ENCODE measurements at places on chromosomes 4 and X.

- DNase-seq, result no peak
Observed at GRCh38 chr4:102524691-102525090, 23.5 kb downstream of the NFKB1 start.

DNA sequence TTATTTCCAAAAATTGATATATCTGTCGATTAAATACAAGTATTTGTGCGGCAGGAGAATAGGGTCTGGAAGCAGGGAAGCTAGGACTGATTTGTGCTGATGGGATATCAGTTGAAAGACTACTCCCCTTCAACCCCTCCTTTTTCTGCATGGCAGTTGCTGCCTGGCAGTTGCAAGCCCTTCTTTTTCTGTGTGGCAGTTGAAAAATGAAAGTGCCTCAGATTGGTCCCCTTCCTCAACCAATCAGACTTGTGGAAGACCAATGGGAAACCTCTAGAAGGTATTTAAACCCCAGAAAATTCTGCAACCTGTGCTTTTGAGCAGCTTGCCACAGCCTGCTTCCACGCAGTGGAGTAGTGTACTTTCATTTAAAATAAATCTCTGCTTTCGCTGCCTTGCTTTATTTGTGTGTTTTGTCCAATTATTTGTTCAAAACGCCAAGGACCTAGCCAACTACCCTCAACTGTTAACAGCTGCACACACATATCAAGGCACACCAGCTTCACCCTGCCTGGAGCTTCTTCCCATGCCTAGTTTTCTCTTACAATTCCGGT lies 1.5 kb upstream of the TMA16 start:
- DNase-seq, result peak; percentile 43

DNA sequence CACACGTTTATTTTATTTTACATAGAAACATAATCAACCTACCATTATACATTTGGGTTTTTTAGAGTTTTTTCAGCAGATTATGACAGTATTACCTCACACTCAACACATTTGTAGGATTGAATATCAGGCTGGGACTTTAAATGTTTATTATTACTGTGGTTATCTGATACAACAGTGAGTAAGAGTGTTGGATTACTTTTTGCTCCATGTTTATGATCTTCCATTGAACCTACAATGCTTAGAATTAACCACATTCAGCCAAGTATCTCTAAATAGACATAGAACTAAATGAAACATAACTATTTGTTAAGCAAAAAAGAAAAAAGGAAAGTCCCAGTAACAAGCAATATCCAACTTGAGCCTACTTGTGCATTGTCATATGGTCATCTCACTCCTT lies 607.4 kb upstream of the PITX2 start:
- no peak for DNase-seq

GRCh38 chr4:23039818-23040217 lies 347.1 kb downstream of the GBA3 start:
- DNase-seq, result no peak

DNA sequence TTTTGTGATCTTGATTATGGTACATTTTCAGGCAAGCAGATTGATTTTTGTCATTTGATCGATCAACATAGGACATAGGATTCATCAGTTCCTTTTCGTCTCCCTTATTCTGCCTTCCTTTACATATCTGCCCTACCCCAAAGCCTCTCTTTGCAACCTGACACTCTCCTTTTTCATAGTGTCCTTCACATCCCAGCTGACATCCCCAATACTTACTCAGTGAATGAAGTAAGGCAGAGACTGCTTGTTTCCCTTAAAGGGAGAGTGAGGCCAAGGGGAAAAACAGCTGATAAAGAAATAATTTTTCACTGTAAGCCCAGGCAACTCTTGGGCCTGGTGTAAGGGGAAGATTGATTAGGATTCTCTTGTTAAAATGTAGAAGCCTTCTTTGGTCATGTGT lies 69.8 kb downstream of the GBA3 start:
- no peak for DNase-seq

- no peak for DNase-seq
Observed at GRCh38 chr4:111115881-111116280, 493.0 kb upstream of the PITX2 start.

Data from NB4 (cell line).